Osteocyte (in vitro differentiated cells): ENCODE measurements at places on chromosomes 1 and 21. TPM values are rescaled to one million over a fixed set of nuclear protein-coding genes. Genes with fewer than 3 reads are reported as not detected.

DNA sequence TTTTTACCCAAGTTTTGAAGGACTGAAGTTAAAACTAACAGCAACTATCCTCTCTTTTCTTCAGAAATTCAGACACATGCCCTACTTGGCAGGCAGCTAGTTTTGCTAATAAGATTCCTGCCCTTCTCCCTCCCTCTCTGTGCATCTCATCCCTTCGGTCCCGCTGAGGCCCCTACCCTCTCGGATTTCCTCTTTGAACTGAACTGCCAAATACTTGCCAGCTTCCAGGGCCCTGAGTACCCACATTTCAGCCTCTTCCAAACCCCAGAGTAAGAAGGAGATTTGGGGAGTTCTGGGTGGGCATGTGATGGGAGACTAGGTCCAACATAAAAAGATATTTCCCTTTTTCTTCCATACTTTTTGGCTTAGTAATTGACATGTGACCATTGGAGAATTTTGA lies 116.5 kb upstream of the JUN start:
- H3K36me3 ChIP-seq: no peaks in the 10 kb centered on the region
- H3K27ac ChIP-seq: peak overlapping the region; percentile 17
- peak; percentile 53 for DNase-seq
- H3K27me3 ChIP-seq: no peaks in the 10 kb centered on the region
- no peak overlapping the region for H3K4me3 ChIP-seq

GRCh38 chr1:209590405-209590804 lies 6.9 kb downstream of the CAMK1G start:
- H3K27ac ChIP-seq: no peak overlapping the region
- no peak for DNase-seq
- no peaks in the 10 kb centered on the region for H3K36me3 ChIP-seq
- H3K27me3 ChIP-seq: peaks cover 43% of the 10 kb centered on the region
- no peak overlapping the region for H3K4me3 ChIP-seq

The S100B gene
- total RNA-seq: not detected in 2 replicates

The ARID1A gene
- 70.0 and 78.7 TPM in 2 replicates for total RNA-seq

The MROH9 gene
- total RNA-seq: not detected in 2 replicates

The TNFRSF4 gene
- total RNA-seq: 0.19 TPM in 1 of 2 replicates, not detected in the other

The GFI1 gene
- total RNA-seq: 0.11 and 0.18 TPM in 2 replicates

GRCh38 chr21:41520560-41521442 lies 12.8 kb upstream of the TMPRSS2 start:
- H3K27me3 ChIP-seq: peaks cover 15% of the 10 kb centered on the region
- H3K36me3 ChIP-seq: no peaks in the 10 kb centered on the region
- H3K4me3 ChIP-seq: no peak overlapping the region

DNA sequence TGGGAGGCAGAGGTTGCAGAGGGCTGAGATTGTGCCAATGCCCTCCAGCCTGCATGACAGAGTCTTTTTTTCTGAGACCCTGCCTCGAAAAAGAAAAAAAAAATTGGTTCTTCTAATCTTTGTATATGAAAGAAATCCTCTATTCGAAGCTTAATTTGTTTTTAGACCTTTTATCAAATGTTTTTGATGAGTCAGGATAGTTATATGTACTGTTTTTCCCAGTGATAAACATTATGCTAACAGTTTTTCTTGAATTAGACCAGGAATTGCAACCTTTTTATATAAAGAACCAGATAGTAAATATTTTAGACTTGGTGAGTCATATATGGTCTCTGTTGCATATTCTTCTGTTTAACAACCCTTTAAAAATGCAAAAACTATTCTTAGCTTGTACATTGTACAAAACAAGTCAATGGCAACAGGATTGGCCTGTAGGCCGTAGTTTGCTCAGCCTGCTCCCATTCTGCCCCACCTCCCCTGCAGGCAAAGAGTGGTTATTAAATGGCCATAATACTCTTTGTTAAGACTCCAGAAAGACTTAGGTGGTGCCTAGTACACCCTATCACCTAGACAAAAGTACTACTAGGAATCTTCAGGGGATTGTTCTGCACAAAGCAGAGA lies 45.2 kb downstream of the LYST start:
- no peaks in the 10 kb centered on the region for H3K27me3 ChIP-seq
- DNase-seq: no peak
- H3K36me3 ChIP-seq: peaks cover 9% of the 10 kb centered on the region
- no peak overlapping the region for H3K4me3 ChIP-seq
- peak overlapping the region; percentile 44 for H3K27ac ChIP-seq
- H3K4me1 ChIP-seq: peaks cover 22% of the 10 kb centered on the region

The S100A8 gene
- total RNA-seq: not detected in 2 replicates

The NIBAN1 gene
- 12.5 and 16.5 TPM in 2 replicates for total RNA-seq

DNA sequence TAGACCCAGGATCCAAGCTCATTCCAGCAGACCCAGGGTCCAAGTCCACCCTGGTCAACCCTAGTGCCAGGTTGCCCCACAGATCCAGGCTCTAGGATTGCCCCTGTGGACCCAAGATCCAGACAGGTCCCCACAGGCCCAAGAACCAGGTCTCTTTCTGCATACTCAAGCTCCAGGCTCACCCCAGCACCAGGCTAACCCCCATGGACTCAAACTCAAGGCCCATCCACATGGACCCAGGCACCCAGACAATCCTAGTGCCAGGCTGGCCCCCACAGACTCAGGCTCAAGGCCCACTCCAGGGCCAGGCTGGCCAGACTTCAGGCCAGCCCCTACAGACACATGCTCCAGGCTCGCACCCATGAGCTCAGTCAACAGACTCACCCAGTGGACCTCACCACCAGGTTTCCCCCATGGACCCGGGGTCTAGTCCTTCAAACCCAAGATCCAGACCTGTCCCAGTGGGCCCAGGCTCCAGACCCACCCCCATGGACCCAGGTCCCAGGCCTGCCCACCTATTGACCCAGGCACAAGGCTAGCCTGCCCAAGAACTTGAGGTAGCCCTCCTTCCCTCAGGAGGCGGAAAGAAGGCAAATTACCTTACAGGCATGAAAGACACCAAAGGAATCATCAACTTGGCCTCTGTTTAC lies 124.4 kb downstream of the SMYD3 start:
- H3K27me3 ChIP-seq: no peaks in the 10 kb centered on the region
- no peak for DNase-seq
- H3K4me3 ChIP-seq: no peak overlapping the region
- no peak overlapping the region for H3K27ac ChIP-seq
- H3K36me3 ChIP-seq: no peaks in the 10 kb centered on the region

DNA sequence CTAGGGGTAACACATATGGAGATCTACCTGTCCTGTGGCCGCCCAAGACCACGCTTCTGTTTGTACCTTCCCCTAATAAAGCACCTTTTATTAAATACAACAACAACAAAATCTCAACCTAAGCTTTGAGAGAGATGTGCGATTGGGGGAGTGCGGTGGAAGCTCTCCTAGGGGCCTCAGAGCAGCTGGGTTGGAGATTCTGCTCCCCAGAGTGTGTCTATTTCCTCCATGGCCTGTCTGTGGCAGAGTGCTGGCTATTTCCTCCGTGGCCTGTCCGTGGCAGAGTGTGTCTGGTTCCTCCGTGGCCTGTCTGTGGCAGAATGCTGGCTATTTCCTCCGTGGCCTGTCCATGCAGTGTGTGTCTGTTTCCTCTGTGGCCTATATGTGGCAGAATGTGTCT lies 139.3 kb upstream of the IPO9 start:
- no peak overlapping the region for H3K4me3 ChIP-seq
- no peaks in the 10 kb centered on the region for H3K27me3 ChIP-seq
- no peaks in the 10 kb centered on the region for H3K36me3 ChIP-seq
- no peak for DNase-seq
- H3K27ac ChIP-seq: no peak overlapping the region
- peaks cover 26% of the 10 kb centered on the region for H3K4me1 ChIP-seq

The CYYR1 gene
- 4.7 and 6.5 TPM in 2 replicates for total RNA-seq

DNA sequence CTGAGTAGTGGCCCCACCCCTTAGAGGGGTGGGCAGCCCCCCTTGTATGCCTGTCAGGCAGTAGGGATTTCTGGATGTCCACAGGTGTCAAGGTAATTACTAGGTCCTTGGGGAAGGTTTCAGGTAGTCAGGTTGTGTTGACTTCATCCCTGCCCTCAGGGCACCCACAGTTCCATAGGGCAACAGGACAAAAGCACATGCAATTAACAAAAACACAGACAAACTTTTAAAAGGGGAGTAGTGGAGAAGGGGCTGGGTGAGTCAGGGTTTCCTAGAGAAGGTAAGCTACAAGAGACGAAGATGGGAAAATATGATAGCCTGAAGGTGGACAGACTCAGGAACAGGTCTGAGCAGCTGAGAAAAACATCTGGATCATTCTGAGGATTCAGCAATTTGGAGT lies 14.1 kb downstream of the KRTCAP2 start:
- no peaks in the 10 kb centered on the region for H3K36me3 ChIP-seq
- peaks cover 22% of the 10 kb centered on the region for H3K27me3 ChIP-seq
- no peaks in the 10 kb centered on the region for H3K4me1 ChIP-seq
- DNase-seq: no peak
- H3K4me3 ChIP-seq: no peak overlapping the region

- H3K27ac ChIP-seq: no peak overlapping the region
- H3K4me3 ChIP-seq: no peak overlapping the region
- H3K27me3 ChIP-seq: no peaks in the 10 kb centered on the region
- DNase-seq: no peak
- H3K4me1 ChIP-seq: no peaks in the 10 kb centered on the region
Observed at GRCh38 chr1:31733389-31734219, 29.8 kb upstream of the COL16A1 start.

- DNase-seq: no peak
- H3K36me3 ChIP-seq: peaks cover 13% of the 10 kb centered on the region
- no peak overlapping the region for H3K4me3 ChIP-seq
- no peaks in the 10 kb centered on the region for H3K27me3 ChIP-seq
- peak overlapping the region; percentile 81 for H3K27ac ChIP-seq
Observed at GRCh38 chr1:22500058-22500457, 48.4 kb downstream of the ZBTB40 start.

DNA sequence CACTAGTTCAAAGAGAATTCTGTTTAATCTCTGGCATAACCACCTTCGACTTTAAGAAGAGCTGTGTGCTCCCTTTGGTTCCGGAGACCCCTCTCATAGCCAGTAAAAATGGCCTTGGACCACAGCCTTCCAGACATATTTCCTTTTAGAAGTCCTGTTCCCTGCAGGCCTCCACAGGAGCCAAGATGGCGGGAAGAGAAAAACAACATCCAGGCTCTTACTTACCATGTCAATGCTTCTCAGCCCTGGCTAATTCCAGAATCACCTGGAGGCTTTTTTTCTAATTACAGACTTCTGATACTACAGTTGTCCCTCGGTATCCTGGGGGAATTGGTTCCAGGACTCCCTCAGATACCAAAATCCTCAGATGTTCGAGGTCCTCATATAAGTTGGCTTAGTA lies 362.5 kb downstream of the PBX1 start:
- no peaks in the 10 kb centered on the region for H3K4me1 ChIP-seq
- no peak overlapping the region for H3K4me3 ChIP-seq
- no peak for DNase-seq
- H3K36me3 ChIP-seq: no peaks in the 10 kb centered on the region

The PRR9 gene
- not detected in 2 replicates for total RNA-seq
